Skeletal muscle tissue (tissue), 5 donors: ENCODE measurements at places on chromosomes 4 and X. TPM values are rescaled to one million over a fixed set of nuclear protein-coding genes. Genes with fewer than 3 reads are reported as not detected.

Gene GPM6B
- total RNA-seq: 18.8 TPM

Gene USP51
- 1.6 TPM for total RNA-seq

Gene PASD1
- under 0.01 TPM for total RNA-seq

Gene XAGE1B
- total RNA-seq: not detected

Gene ARR3
- total RNA-seq: not detected

Gene UCP1
- 1.0 TPM for total RNA-seq

Gene CITED1
- 18.8 TPM for total RNA-seq

Gene TLR3
- 1.0 TPM for total RNA-seq

Gene PARM1
- 28.7 TPM for total RNA-seq

Gene POU3F4
- not detected for total RNA-seq

Gene IL21
- not detected for total RNA-seq

Gene BTK
- total RNA-seq: 2.1 TPM

Gene RGN
- total RNA-seq: 3.1 TPM

Gene RASL11B
- 6.3 TPM for total RNA-seq

Gene IDS
- 11.5 TPM for total RNA-seq

Gene DMD
- 190 TPM for total RNA-seq

Gene CCDC110
- total RNA-seq: 0.52 TPM

Gene TMSB15C
- 7.8 TPM for total RNA-seq

Gene ASMTL
- 13.6 TPM for total RNA-seq

Gene H2BW2
- total RNA-seq: not detected

Gene FOXR2
- total RNA-seq: not detected

Gene FGF5
- total RNA-seq: 0.52 TPM

Gene UGT2B17
- not detected for total RNA-seq

Gene CLGN
- 1.0 TPM for total RNA-seq

Gene TSC22D3
- 30.3 TPM for total RNA-seq

Gene SRPK3
- 85.1 TPM for total RNA-seq

Gene GAGE13
- total RNA-seq: not detected

Gene GAGE12J
- total RNA-seq: not detected

Gene CSTF2
- total RNA-seq: 7.3 TPM

Gene VSIG4
- total RNA-seq: 37.1 TPM

Gene GSX2
- not detected for total RNA-seq

Gene CLDN22
- not detected for total RNA-seq

Gene SHROOM3
- 21.4 TPM for total RNA-seq

Gene SLC10A6
- 0.52 TPM for total RNA-seq

Gene NR3C2
- 16.7 TPM for total RNA-seq

Gene C4orf50
- total RNA-seq: not detected

Gene GPR143
- total RNA-seq: 0.52 TPM
